ENCODE measurements at places on chromosomes 16 and 17.

- peak; percentile 53 for DNase-seq
Observed at GRCh38 chr17:64984851-64985521, 65.7 kb upstream of the LRRC37A3 start.

DNA sequence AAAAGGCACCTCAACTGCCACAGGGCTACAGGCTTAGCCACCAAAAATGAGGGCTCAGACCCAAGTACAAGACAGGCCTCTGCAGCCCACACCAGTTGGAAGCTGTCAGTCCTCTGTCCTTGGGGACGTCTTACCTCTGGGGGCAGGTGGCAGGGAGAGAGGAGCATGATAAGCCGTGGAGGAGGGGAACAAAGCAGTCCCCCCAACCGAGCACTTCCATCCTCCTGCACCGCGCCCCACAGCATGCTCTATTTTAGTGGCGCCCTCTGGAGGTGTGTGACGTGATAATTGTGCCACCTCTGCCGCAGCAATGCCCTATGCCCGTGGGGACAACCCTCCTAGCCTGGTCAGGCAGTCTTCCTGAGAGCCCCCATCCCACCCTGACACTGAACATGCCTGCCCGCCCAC lies 13.6 kb downstream of the G6PC3 start:
- no peak for DNase-seq

DNA sequence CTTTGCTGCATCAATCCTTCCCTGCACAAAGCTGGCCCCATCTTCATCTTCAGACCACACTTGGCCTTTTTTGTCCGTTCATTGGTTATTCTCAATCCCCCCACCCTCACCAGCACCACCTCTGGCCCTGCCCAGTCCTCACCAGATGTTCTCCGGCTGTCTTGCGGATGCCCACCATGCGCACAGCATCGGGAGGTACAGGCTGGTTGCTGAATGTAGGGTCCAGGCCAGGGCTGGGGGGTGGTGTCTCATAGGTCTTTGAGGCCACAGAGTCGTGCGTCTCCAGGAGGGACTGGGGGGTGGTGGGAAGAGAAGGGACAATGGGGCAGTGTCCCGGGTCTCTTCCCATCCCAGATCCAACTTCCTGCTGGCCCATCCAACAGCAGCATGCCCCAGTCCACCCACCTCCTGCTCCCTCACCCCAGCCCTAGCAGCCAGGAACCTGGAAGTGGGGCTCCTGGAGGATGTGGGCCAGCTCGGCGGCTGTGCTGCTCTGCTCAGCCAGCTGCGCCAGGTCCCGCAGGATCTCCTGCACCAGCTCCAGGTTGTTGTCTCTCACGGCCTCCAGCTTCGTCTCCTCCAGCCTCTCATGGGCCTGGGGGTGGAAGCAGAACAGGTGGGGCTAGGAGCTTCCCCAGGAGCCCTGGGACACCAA lies 24.4 kb downstream of the MPP2 start:
- no peak for DNase-seq

GRCh38 chr17:51933647-51934046 lies 224.9 kb downstream of the CA10 start:
- DNase-seq = no peak

DNA sequence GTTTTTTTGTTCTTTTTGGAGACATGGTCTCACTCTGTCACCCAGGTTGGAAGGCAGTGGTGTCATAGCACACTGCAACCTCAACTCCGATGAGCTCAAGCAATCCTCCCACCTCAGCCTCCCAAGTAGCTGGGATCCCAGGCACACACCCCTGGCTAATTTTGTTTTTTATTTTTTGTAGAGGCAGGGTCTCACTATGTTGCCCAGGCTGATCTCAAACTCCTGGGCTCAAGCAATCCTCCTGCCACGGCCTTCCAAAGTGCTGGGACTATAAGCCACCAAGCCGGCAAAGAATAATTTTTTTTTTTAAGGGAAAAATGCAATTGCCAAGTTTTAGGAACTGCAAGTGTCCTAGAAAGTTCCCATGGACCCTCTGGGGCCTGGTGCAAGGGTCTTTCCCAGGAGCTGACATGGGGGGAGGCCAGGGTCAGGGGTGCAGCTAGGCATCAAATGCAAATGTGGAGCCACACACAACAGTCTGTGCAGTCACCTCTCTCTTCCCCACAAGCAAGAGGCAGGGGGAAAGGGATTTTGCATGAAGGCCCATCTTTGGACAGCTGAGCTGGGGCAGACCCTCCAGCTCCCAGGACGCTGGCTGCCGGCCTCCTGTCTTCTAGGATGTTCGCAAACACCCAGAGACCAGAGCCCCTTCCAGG lies 20.1 kb upstream of the BCAR1 start:
- DNase-seq = no peak

GRCh38 chr16:50559804-50560514 lies 11.8 kb downstream of the NKD1 start:
- DNase-seq = no peak

DNA sequence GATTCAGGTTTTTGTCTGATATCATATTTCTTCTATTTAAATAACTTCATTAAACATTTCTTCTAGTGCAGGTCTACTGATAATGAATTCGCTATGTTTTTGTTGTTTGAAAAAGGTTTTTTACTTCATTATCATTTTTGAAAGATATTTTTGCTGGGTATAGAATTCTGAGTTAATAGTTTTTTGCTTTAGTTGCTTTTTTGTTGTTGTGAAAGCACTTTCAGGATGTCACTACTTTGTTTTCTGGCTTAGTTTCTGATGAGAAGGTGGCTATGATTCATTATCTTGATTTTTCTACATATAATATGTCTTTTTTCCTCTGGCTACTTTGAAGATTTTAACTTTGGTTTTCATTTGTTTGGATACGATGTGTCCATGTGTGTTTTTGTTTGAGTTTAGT lies 3.5 kb downstream of the ZFP1 start:
- no peak for DNase-seq

GRCh38 chr16:16158741-16159374 lies 64.4 kb downstream of the ABCC6 start:
- no peak for DNase-seq

- DNase-seq = no peak
Observed at GRCh38 chr17:45432405-45433158, at the start of gene ARHGAP27. Gene ARHGAP27 (minus strand): TSS chr17:45432870. CDS start chr17:45430279, 2,591 bp downstream.

- DNase-seq = no peak
Observed at GRCh38 chr17:28858801-28859355, 4.1 kb downstream of the ERAL1 start.

- no peak for DNase-seq
Observed at GRCh38 chr16:7493133-7493532, 160.5 kb downstream of the RBFOX1 start.

- no peak for DNase-seq
Observed at GRCh38 chr16:69071036-69071435, 34.4 kb upstream of the HAS3 start.

DNA sequence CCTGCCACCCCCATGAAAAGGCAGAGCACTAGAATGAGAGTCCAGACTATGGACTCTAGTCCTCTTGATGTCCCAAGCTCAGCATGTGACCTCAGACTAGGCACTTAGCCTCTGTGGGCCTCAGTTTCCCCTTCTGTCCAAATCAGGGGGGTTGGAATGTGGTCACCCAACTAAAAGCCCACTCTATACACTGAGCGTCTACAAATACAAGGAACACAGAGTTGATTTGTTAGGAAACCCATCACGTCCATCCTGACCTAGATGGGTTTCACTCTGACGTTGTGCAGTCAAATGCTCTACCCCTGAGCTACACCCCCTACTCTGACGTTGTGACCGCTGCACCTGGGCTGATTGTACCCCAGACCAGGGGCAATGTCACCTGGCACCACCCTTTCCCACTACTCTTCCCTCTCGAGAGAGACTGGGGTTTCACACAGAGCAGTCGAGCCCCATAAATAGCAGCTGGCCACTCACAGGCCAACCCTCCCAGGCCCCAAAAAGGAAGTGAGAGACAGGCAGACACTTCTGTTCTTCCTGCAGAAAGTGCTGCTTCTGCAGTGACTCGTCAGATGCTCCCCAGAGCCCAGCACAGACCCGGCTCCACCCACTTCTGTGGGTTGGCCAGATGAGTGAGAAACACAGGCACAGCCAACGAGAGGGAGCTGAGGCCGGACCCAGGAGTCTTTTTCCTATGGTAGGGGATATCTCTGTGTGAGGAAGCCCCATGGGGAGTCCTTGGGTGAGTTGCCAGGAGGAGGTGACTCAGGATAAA lies 16.1 kb upstream of the TNFRSF13B start:
- peak; percentile 54 for DNase-seq

- DNase-seq = no peak
Observed at GRCh38 chr17:28119046-28119445, 76.6 kb downstream of the NLK start.

DNA sequence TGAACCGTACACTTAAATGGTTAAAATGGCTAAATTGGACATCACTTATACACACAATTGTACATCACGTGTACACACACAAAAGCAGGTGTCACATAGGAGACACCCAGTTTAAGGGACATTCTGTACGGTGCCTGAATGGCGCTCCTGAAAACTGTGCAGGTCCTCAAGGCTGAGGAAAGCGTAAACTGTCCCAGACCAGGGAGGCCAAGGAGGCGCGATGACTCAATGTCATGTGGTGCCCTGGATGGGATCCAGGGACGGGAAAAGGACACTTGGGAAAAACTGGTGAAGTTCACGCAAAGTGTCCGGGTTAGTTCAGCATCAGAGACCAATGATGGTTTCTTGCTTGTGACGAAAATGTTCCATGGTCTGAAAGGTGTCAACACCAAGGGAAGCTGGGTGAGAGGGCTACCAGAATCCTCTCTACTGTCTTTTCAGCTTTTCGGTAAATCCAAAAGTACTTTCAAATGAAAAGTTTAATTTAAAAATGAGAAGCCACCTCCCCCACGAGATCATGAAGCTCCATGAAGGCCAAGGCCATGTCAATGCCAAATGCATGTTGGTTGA lies 112.2 kb downstream of the CMIP start:
- no peak for DNase-seq

DNA sequence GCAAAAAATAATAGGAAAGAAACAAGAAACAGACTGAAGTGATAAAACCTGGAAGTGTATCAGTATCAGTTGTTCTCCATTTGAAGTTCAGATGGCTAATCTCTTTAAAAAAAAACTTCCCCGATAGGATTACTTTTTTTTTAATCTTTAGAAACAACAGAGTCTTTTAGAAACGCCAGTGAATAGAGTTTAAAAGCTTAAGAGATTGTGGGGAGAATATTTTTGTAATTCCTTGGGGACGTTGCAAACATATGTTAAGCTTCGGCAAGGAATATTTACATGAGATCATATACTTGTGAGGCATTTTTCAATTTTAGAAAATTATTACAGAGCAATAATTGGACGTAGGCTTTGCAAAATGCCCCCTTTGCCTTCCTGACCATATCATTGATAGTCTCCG lies 13.2 kb downstream of the MAF start:
- DNase-seq = no peak

- DNase-seq = no peak
Observed at GRCh38 chr16:73268366-73268993, 220.6 kb upstream of the ZFHX3 start.

GRCh38 chr17:55605705-55606487 lies 94.6 kb upstream of the SMIM36 start:
- no peak for DNase-seq

GRCh38 chr17:75152922-75153779 lies 1.2 kb downstream of the JPT1 start:
- DNase-seq = no peak

DNA sequence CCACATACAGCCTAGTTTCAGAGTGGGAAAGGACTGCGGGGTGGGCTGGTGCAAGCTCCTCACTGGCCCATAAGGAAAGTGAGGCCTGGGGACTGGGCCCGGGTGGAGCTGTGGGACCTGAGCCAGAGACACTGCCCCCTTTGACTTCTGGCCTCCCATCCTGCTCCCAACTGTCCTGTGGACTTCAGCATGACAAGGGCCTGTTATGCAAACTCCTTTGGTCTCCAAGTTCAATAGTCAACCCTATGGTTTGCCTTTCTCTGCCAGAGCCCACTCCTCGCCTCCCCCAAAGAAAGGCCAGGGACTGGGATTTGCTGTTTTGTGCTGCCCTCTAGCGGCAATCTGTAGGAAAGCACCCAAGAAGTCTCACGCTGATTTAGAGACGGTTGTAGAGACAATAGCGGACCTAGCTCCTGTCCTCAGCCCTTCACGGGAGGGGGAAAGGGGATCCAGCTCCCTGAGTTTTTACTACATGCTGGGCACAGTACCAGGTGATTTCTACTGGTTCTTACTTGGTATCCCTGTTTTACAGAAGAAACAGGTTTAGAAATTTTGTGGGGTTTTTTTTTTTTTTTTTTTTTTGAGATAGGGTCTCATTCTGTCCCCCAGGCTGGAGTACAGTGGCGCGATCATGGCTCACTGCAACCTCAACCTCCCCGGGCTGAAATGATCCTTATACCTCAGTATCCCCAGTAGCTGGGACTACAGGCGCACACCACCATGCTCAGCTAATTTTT lies 1.2 kb upstream of the TLCD3B start:
- DNase-seq = peak; percentile 44

- no peak for DNase-seq
Observed at GRCh38 chr17:16074423-16074822, 74.8 kb downstream of the TTC19 start.

- DNase-seq = no peak
Observed at GRCh38 chr17:81898029-81898866, 3.8 kb upstream of the NPB start.
